ENCODE measurements at places on chromosomes 11 and 22. TPM values are rescaled to one million over a fixed set of nuclear protein-coding genes. Genes with fewer than 3 reads are reported as not detected.

Gene FAT3
- not detected for total RNA-seq

- no peak for DNase-seq
These were observed 151.5 kb downstream of the AASDHPPT start for GRCh38 chr11:106228996-106229395.

GRCh38 chr11:1232021-1232882 lies 9.4 kb downstream of the MUC5B start:
- DNase-seq = no peak

- no peak for DNase-seq
These were observed 875 bp downstream of the TCP11L1 start for GRCh38 chr11:33040033-33040861.

- no peak for DNase-seq
These were observed 6.8 kb downstream of the ZDHHC8 start for GRCh38 chr22:20138417-20138738.

DNA sequence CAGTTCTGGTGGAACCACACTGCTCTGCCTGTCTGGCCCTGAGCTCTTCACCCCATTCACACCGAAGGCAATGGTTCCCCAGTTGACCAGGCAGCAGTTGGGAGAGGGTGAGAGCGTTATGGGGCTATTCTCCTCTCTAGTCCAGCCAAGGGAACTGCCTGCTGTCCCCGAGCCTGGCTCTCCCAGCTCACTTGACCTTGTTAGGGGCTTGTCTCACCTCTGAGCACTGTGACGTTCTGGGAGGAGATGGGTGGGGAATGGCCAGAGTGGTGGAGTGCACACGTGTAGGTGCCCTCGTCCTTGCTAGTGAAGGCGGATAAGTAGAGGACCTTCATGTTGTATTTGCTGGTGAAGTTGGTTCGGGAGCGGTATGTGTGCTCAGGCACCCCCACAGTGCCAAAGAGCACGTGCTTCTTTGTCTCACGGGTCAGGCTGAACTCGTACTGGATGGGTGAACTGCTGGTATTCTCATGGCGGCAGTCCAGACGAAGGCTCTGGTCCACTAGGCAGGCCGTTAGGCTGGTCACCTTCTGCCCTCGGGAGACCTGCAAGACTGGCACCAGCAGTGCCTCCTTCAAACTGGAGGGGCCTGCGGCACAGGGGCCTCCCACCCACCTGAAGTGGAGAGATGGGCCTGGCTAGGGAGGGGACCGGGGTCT lies 3.0 kb downstream of the THY1 start:
- DNase-seq = no peak

DNA sequence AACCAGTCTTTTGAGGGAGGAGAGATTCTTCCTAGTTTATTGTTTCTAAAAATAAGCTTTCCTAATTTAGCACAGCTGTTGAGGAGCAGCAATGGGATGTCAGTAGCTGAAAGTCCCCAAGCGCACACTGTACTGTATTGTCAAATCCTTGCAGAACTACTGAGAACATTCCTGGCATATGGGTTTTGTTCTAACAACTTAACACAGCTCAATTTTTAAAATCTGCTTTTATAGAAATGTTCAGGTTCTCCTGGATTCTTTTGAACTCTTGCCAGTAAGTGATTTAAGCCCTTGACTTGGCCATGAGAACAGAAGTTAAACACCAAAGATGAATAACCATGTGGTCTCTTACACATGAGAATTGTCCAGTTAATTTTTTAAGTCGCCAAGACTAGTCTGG lies 218.6 kb downstream of the FAT3 start:
- DNase-seq = no peak

Gene CNGA4
- total RNA-seq = not detected

DNA sequence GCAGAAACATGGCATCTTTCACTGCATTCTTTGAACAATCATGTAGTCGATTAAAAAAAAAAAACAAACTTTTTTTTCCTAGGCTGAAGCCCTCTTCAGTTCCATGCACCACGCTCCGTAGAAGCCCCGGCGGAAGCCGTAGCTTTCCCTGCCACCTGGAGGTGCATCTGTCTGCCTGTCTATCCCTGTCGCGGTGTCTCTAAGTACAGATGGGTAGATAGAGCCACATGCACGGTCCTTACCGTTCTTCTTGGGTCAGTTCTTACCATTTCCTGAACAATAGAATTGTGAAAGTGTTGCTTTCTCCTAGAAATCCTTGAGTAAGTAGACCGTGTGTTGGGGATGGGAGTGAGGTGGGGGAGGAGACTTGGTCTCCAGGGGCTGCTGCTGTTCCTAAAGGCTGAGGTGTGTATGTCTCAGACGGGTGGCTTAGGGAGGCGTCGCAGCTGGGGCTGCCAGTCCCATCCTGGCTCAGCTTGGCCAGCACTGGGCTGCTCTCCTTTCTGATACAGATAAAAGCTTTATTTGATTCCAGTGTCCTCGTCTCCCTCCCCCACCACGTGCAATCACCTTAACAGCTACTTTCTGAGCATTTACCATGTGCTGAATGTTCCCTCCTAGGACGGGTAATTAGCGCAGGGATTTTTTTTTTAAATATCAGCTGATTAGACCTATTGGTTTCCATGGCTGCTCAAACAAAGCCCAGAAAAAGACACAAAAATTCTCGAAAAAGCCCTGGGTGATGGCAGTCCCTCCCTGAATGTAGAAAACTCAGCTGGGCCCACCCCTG lies 46.8 kb downstream of the MACROD1 start:
- DNase-seq = no peak

Gene OSBP2
- 1.6 TPM for total RNA-seq

DNA sequence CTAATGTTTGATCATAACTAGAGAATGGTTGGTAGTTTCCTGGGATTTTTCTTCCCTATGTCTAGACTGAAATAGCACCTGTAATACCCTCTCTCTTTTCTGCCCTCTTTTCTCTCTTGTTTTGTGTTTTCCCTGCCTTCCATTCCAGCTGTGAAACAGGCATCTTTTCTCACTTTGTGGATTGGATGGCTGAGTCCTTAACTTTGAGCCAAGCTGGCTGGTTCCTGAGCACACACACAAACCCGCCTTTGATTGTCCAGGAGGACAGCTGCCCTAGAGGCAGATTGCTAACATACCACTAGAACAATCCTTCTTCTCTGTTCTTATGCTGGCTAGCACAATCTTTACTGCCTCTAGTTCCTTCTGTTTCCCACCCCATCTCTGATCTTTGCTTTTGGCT lies 17.7 kb downstream of the CTNND1 start:
- DNase-seq = peak; percentile 95

DNA sequence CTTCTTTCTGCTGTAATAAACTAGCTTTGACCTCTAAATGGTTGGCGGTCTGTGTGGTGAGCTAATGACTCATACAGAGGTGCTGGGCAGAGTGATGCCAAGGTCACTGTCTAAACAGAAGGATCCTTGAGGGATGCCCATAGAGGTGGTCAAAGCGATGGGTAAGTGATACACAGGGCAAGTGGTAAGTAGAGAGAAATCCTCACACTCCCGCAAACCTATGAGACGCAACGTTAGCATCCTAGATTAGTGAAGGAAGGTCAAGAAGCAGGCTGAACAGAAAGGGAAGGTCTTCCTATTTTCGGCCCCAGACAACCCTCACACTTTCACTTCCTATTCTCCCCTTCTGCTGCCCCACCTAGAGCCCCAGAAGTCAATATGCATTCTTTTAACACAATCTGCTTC lies 65.6 kb upstream of the SESN3 start:
- no peak for DNase-seq

Gene PLAAT5
- total RNA-seq = not detected

Gene CD59
- total RNA-seq = 733 TPM

- no peak for DNase-seq
These were observed 76.6 kb downstream of the WT1 start for GRCh38 chr11:32358729-32359128.

Gene OR51B5
- 15.1 TPM for total RNA-seq
